Activated CD4-positive, alpha-beta memory T cell treated with anti-CD3 and anti-CD28 coated beads for 36 hours (primary cell): ENCODE measurements at places on chromosomes 7 and 10.
A peak's percentile ranks its signal among the peaks of the same experiment; 100 is the strongest.

- DNase-seq: peak; percentile 10
Measured at GRCh38 chr10:8563478-8563877, 509.0 kb downstream of the GATA3 start.

DNA sequence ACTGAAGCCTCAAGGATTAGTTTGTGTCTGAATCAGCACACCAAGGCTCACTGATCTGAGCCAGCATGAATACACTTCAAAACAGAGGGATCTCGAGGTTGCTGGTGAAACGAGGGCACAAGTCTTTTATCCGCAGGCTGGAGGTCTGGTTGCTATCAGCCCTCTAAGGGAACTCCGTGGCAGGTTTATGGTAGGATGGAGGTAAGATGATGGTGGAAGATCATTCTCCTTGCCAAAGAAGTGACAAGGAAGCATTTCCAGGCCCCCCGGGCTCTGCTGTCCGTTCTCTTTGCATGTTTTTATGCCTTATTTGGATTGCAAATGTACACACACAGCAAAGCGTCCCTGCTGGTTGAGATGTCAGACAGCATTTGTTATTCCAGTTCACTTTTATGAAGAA is 268.3 kb downstream of the ARHGAP12 start:
- DNase-seq: no peak

GRCh38 chr7:134016223-134016941 is 110.8 kb upstream of the LRGUK start:
- DNase-seq: no peak

GRCh38 chr10:62071846-62072281 is 170.4 kb downstream of the ARID5B start:
- DNase-seq: peak; percentile 61

DNA sequence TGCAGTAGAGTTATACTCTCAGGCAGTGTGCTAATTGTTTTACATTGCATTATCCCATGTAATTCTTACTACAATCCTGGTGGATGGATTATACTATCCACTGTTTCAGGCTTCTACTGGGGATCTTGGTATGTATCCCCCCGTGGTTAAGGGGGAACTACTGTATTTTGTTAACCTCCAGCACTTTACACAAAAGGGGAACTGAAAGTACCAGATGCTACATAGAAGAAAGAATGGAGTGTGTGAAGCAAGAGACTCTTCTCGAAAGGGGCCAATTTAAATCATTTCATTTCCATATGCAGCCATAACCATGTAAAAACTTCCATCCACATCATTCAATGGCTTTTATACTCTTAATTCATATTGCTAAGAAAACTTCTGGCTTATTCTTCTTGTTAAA is 69.4 kb downstream of the C1GALT1 start:
- no peak for DNase-seq

GRCh38 chr7:94396037-94396431 is 1.3 kb downstream of the COL1A2 start:
- no peak for DNase-seq

- DNase-seq: no peak
Measured at GRCh38 chr7:151114151-151115090, 28.1 kb downstream of the AGAP3 start.

DNA sequence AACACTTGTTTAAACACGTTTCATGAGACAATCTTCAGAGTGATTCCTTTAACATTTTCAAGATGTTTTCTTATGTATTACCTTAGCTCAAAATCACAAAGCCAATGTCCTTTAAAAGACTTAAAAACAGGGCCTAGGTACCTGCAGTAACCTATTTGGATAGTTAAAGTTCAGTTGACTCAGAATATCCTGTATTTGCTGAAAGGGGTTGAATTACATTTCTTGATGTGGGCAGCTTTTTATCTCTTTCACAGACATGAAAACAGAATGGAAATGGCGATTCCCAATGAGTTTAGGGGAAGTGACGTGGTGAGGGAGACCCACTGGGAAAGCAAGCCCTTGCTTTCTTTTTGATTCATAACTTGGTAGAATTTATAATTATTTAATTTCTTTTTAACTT is 324.4 kb upstream of the AOAH start:
- DNase-seq: no peak

- DNase-seq: no peak
Measured at GRCh38 chr7:107597953-107598352, 17.9 kb downstream of the BCAP29 start.

GRCh38 chr10:79048639-79049550 is 19.9 kb upstream of the ZMIZ1 start:
- DNase-seq: peak; percentile 12

GRCh38 chr7:17580141-17580540 is 281.7 kb downstream of the AHR start:
- DNase-seq: peak; percentile 17

- DNase-seq: no peak
Measured at GRCh38 chr7:12716134-12716681, 28.8 kb downstream of the ARL4A start.

DNA sequence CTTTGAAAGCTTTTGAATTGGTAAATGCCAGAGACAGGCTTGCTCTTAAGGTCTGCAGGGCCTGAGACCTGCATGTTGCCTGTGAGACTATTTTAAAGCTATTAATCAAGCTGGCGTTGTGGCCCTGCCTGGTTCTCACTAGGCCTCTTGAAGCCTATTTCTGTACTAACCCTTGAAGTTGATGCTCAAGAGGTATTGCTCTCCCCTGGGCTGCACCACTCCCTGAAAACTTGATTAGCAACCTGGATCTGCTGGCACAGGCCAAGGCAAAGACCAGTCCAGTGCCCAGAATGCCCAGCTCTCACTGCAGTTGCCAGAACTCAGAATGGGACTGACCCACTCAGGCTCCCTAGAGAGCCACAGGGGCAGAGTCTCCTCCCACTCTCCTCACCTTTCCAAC is 220.0 kb upstream of the MEOX2 start:
- no peak for DNase-seq

DNA sequence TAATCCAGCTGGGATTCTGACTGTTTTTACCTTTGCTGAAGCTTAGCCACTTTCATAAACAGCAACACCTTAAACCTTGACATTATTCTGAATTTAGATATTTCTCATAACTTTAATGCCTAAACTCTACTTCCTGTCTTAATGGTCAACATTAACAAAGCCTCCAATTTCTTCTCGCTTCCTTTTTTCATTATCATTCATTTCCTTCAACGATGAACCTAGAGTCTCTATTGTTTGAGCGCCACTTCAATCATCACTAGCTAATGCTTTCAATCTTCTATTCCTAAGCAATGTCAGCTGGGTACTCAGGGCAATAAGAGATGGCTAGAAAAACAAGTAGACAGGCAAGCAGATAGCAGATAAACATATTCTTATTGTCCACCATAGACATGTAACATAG is 96.6 kb upstream of the TMEM196 start:
- DNase-seq: no peak

DNA sequence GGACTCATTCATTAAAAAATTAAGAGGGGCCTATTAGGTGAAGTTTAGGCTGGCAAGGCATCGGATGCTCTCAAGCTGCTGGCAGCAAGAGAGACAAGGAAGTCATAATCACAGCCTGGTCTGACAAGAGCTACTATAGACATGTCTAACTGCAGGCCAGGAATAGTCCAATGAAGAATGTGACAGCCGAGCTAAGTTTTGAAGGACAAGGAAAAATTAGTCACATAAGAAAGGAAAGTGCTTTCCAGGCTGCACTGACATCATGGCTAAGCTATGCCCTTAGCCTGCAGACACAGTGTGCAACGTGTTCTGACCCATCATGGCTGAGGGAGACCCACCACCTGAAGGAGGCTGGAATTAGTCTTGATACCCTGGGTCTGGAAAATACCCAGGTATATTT is 281.1 kb downstream of the PLXNA4 start:
- no peak for DNase-seq

- no peak for DNase-seq
Measured at GRCh38 chr10:93384006-93384405, 98.1 kb downstream of the MYOF start.

DNA sequence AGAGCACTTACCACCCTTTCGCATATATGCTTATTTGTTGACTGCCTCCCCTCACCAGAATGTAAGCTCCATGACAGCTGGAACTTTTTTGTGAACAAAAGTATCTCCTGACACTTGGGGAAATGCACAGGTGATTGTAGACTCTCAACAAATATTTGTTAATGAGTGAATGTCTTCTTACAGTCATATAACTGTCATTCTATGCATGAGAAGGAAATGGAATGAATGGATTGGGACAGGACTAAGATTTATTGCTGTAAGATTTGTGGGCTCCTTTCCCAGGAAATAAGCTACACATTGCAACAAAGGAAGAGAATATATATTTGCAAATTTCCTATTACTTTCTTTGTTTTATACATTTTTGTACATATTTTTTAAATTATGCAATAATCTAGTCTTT is 48.5 kb downstream of the FEZF1 start:
- no peak for DNase-seq

GRCh38 chr10:74244097-74244685 is 93.2 kb downstream of the ADK start:
- DNase-seq: no peak

- DNase-seq: peak; percentile 62
Measured at GRCh38 chr7:106111655-106112117, 426 bp downstream of the SYPL1 start.

- no peak for DNase-seq
Measured at GRCh38 chr7:70669854-70670253, 462.1 kb upstream of the GALNT17 start.

- DNase-seq: peak; percentile 25
Measured at GRCh38 chr7:43872406-43873110, 3.2 kb upstream of the MRPS24 start.

DNA sequence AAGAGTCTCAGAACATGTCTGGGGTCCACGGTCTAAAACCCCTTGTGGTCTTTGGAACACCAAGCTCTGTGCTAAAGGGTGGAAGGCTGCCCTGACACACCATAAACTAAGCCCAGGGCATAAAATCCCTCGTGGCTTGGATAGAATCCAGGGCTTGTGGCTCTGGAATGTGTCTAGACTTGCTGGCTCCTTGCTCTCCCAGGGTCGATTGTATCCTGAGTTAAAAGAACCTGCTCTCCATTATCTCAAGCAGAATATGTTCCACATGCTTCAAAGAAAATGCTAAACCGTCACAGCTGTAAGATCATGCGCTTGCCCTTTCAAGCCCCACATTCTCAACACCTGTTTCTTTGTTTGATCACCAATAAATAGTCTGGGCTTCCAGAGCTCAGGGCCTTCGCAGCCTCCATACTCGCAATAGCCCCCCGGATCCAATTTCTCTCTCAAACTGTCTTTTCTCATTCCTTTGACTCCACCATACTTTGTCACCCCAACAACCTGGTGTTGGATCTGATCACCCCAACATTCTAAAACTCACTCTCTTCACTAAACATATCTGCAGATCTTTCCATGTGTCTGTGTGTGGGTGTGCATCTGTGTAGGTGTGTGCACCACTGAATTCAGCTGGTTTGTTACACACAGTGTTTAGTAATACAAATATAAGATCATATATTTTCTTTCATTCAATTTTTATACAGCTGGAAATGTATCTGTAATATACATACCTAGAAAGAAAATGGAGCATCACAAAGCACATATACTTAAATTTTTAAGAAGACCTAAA is 238.5 kb downstream of the ZMYND11 start:
- no peak for DNase-seq

- no peak for DNase-seq
Measured at GRCh38 chr7:157177333-157177982, 38.7 kb downstream of the UBE3C start.

- DNase-seq: no peak
Measured at GRCh38 chr10:58756130-58756719, 243.6 kb downstream of the BICC1 start.

DNA sequence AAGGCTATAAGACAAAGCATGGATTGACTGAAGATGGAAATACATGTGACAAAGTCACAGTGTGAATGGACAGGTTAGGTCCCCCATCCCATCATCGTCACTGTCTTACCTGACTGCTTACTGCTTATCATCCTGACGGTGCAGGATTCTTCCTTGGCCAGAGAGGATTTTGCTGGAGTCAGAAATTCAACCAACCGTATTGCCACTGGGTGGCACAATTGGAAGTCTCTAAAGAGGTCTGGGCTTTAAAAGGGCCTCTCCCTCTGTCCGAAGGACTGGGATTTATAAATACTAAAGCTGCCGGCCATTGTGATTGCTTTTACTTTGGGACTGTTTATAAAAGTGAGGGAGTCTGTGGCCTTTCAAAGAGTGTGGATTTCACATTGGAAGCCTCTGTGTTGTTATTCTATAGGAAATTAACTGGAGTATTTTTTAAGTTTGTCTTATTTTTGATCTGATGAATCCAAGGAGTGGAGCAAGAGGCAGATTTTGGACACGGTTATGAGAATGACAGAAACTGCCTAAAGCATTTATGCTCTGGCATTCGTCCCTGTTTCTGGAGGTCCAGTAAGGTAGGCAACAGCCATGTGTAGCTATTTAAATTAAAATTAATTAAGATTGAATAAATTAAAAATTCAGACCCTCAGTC is 113.3 kb upstream of the CREB5 start:
- no peak for DNase-seq

- DNase-seq: peak; percentile 11
Measured at GRCh38 chr7:106371629-106372028, 86.8 kb upstream of the NAMPT start.

DNA sequence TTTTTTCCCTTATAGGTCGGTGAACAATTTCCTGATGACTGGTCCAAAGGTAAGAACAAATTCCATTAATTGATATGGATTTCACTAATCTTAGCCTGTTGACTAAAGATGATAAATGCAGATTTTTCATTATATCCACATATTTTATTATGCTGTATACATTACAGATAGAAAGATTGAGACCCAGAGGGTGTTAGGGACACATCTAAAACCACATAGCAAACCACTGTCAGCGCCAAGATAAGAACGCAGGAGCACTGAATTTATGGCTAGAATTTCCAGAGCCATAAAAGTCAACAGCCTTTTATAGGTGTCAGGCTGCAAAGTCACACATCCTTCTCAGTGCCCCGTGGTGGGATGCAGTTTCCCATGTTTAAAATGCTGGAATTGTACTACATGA is 16.2 kb downstream of the WNT8B start:
- DNase-seq: no peak

GRCh38 chr10:50538555-50539398 is 85.0 kb downstream of the SGMS1 start:
- peak; percentile 50 for DNase-seq

GRCh38 chr10:37762287-37762686 is 95.1 kb downstream of the ZNF248 start:
- DNase-seq: no peak

DNA sequence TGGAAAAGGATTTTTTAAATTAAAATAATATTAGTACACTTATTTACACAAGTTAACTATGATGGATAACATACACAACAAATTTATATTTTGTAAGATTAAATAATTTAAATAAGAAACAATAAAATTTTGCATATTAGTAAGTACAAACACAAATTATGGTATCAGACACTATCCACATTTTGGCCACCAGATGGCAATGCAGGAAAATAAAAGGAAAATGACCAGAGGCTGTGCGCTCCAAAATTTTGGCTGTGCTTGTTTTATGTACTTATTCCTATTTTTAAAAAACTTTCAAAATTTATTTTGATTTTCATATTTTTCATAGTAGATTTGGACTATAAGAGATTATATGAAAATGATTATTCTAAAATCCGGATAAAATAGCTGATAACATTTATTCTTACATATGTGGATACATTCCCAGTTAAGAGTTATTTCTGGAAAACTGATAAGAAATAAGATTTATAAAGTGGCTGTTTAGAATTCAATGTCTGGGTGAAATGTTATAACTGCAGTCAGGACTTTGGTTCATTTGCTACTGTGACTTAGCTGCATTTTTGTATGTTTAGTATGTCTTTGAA is 274.7 kb upstream of the HGF start:
- no peak for DNase-seq

- no peak for DNase-seq
Measured at GRCh38 chr10:49605216-49605938, 4.7 kb upstream of the SLC18A3 start.
